ENCODE measurements at places on chromosomes 6 and 20.

- DNase-seq = no peak
These were observed 6.5 kb downstream of the KCNB1 start for GRCh38 chr20:49476016-49476355.

GRCh38 chr6:14212020-14212419, 94.4 kb downstream of the CD83 start:
- DNase-seq = no peak

GRCh38 chr20:35000311-35000921, 44.7 kb downstream of the MYH7B start:
- no peak for DNase-seq

DNA sequence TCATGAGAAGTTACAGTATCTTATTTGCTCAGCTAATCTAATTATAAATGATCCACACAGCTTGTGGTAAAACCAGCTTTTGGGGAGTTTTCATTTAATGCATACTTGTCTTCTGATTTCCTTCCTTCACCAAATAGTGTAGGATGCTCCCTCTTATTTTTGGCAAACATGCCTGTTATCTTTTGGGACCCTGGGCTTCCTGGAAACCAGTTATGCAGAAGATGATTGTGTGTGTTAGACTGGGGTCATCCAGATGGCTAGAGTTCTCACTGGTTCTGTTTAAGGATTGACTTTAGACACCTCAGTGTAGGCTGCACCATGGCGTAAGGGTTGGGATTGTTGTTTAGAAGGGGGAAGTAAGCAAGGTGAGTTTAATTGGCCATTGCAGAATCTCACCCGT, 61.3 kb downstream of the PTPN1 start:
- no peak for DNase-seq

- no peak for DNase-seq
These were observed 203.5 kb downstream of the EPM2A start for GRCh38 chr6:145531822-145532221.

GRCh38 chr6:50520326-50521266, 192.7 kb upstream of the TFAP2D start:
- DNase-seq = no peak

- DNase-seq = no peak
These were observed 161.3 kb upstream of the AGPAT4 start for GRCh38 chr6:161434921-161435747.

DNA sequence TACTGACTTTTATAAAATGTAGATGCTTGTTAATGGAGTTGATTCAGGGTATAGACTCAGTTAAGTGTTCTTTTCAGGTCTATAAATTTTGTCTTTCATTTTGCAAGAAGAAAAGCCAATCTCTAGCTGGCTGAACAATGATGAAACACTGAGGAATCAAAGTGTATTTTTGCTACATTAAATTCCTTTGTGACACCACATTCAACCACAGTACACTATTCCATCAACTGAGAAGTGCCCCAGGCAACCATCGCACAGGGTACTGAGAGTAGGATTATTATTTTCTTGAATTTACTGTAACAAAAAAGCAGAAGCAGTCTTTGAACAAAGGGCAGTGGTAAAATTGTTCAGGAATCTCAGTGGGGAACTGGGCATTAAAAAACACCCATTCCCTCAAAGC, 83.6 kb downstream of the PREP start:
- no peak for DNase-seq

DNA sequence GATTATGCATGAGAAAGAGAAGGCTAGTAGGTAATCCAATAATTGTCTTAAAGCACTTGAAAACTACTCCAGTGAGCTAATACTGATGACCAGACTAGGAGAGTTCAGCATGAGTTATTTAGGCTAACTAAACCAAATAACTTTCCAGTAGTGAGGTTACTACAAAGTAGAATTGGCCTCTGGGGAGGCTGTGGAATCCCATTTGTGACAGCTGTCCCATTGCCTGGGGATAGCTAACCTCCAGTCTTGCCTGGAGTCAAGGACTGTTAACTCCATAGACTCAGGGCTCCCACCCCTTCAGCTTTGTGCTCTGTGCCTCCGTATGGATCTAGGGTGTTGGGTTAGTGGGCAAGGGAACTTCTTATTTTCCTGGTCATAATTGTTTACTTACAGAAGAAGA, 51.0 kb downstream of the KCNQ5 start:
- no peak for DNase-seq

- DNase-seq = no peak
These were observed 48.0 kb downstream of the SYTL3 start for GRCh38 chr6:158697811-158698210.

DNA sequence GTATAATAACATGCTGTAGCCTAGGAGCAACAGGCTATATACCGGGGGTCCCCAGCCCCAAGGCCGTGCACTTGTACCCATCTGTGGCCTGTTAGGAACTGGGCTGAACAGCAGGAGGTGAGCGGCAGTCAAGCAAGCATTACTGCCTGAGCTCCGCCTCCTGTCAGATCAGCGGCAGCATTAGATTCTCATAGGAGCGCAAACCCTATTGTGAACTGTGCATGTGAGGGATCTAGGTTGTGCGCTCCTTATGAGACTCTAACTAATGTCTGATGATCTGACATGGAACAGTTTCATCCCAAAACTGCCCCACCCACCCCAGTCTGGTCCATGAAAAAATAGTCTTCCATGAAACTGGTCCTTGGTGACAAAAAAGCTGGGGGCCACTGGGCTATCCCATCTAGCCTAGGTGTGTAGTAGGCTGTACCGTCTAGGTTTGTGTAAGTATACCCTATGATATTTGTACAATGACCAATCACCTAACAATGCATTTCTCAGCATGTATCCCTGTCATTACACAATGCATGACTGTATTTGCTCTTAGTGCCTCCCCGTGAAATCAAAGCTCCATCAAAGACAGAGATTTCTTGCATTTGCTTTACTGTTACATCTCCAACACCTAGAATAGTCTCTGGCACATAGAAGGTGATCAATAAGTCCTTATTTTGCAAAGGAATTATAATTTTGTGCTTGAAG, 30.8 kb downstream of the NHSL1 start:
- no peak for DNase-seq

DNA sequence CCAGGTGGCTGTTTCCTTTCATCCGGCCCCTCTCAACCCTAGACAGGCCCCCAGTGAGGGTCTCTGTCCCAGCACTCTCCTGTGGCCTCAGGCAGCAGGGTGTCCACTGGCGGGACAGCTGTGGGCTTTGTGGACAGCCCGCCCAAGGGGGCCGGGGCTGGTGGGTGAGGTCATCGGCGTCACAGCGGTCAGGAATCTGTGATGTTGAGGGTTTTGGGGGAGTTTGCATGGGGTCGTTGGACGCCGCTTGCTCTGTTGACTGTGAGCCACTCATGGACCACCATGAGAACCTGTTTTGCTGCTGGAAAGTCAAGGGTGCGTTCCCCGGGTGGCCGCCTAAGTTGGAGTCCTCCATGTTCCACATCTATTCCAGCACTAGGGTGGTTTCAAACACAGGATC, 146.4 kb downstream of the DTNBP1 start:
- DNase-seq = no peak

DNA sequence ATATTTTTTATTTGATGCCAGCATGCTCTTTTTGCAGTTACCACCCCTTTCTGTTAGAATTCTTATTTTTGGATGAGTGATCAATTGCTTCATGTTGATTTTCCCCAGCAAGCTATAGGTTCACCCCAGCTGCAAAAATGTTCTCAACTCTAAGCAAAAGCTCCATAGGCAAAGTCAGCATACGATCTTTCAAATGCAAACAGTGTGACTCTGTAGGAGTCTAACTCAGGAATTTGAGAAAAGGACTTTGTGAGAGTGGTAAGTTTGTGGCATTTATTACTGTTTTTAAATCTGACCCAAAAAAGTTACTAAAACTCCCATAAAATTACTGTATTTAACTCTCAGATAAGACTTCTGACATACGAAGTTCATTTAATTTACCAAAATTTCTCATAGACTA, 134.9 kb upstream of the HSF2 start:
- no peak for DNase-seq

- no peak for DNase-seq
These were observed 150.4 kb downstream of the BTBD3 start for GRCh38 chr20:12068121-12068520.

- DNase-seq = peak; percentile 41
These were observed 130.6 kb downstream of the BCAS1 start for GRCh38 chr20:53939572-53940359.

- no peak for DNase-seq
These were observed 65.1 kb downstream of the CGA start for GRCh38 chr6:87029711-87030314.

DNA sequence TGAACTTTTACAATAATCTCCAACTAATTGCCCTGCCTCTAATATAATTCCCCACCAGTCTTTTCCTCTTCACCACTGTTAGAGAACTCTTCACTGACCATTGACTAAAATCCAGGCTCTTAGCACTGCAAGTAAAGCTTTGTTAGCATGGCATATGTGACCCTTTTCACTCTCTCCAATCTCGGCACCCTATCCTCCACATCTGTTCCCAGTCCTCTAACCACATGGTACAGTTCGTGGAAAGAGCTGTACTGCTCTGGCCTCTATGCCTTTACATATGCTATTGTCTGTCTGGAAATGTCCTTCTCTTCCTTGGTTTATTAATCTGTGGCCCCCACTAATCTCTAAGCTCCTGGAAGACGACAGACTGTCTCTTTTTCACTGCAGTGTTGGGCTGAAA, 63.0 kb upstream of the EIF2S2 start:
- DNase-seq = no peak

All from effector memory CD4-positive, alpha-beta T cell (primary cell).